ENCODE measurements at places on chromosomes 3 and 15.

DNA sequence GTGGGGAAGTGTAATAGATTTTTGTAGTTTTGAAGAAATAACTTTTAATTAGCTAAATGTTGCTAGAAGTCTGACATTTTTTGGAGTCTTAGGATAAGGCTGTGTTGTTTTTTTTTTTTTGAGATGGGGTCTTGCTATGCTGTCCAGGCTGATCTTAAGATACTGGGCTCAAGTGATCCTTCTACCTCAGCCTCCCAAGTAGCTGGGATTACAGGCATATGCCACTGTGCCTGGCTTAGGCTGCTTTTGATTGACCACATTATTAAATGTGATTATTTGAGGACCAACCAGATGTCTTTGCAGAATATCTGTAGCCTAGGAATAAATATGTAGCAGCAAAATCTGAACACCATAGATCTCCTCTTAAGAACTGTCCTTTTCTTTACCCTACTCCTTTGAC lies 29.7 kb downstream of the HACD3 start:
- no peak for DNase-seq

DNA sequence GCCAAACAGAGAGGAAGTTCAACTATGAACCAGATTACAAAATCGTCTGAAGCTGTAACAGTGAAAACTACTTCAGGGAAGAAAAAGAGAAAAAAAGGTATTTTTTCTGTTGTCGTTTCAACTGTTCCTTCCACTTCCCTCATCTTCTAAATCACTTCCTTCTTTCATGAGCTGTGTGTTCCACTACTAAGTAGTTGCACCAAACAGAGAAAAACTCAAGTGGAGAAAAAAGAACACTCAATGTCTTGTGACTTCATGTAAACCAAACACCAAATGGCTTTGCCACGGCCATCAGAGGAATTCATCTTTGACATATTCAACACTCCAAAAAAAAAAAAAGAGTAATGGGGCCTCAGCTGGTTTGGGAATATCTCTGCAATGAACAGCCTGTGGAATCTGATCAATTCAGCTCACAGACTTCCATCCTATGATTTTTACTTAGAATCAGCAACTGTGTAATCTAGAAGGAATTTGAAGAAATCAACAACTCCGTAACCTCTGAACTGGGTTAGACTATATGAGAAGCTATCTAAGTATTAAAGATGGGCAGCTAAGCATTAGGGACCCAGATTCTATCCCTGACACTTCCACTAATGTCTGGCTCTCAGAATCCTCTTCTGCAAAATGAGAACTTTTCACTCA lies 47.5 kb upstream of the RNF7 start:
- no peak for DNase-seq

DNA sequence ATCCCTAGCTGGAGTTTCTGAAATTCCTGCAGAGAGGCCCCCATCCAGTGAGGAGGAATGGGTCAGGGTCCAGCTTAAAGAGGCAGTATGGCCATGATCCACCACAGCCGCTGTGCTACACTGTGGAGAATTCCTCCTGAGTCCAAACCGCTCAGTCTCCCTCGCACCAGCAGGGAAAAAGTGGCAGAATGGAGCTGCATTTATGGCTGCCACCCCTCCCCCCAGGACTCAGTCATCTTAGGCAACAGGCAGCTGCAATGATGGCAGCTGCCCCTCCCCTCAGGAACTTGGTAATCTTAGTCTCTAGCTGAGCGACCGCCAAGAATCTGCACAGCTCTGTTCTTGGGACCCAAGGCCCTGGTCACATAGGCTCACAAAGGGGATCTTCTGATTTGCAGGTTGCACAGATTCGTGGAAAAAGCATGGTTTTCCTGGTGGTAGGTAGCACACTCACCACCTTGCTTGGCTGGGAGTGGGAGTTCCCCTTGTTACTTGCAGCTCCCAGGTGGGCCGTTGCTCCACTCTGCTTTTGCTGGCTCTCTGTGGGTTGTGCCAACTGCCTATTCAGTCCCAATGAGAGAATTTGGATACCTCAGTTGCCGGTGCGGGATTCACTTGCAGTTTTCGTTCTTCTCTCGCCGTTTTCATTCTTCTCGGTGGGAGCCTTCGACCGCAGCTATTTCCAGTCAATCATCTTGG lies 204.1 kb downstream of the STXBP5L start:
- no peak for DNase-seq

- DNase-seq = no peak
Measured at GRCh38 chr3:62446337-62446940, 73.1 kb upstream of the FEZF2 start.

- DNase-seq = no peak
Measured at GRCh38 chr3:115401298-115401697, 222.0 kb upstream of the GAP43 start.

GRCh38 chr3:149342413-149343380 lies 9.3 kb upstream of the TM4SF18 start:
- DNase-seq = no peak

- DNase-seq = no peak
Measured at GRCh38 chr3:170367797-170368196, 10.3 kb downstream of the SKIL start.

- no peak for DNase-seq
Measured at GRCh38 chr3:190697901-190698300, 164.6 kb downstream of the GMNC start.

GRCh38 chr15:99703603-99704443 lies 29.4 kb downstream of the LYSMD4 start:
- DNase-seq = no peak

DNA sequence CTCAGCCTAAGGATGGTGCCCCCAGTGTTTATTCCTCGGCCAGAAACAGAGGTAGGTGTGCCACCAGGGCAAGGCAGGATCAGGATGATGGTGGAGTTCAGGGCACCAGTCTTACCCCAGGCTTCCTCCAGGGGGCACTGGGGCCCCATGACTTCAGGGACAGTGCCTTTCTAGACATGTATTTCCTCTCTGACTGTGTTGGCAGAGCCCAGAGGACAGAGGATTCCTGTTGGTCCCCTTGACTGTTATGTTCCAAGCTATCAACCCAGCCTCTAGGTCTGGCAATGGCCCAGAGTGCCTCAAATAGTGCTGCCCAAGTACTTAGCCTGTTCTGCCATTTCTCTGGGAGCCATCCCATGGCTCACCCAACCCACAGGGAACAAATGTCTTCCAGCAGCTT lies 2.8 kb downstream of the HEMK1 start:
- DNase-seq = peak; percentile 71

- no peak for DNase-seq
Measured at GRCh38 chr15:52502608-52503007, 26.1 kb downstream of the MYO5A start.

- no peak for DNase-seq
Measured at GRCh38 chr3:129598000-129598381, 8.5 kb downstream of the PLXND1 start.

- DNase-seq = no peak
Measured at GRCh38 chr15:42999201-42999779, 78.7 kb upstream of the TTBK2 start.

- DNase-seq = no peak
Measured at GRCh38 chr15:59587085-59587826, 24.3 kb upstream of the GCNT3 start.

GRCh38 chr15:94324835-94325767 lies 93.7 kb downstream of the MCTP2 start:
- DNase-seq = no peak

GRCh38 chr15:87228460-87228859 lies 1028.1 kb downstream of the NTRK3 start:
- DNase-seq = no peak

- no peak for DNase-seq
Measured at GRCh38 chr3:36380221-36381031, at the start of gene STAC. STAC (plus strand) TSS chr3:36380504; CDS start chr3:36380644, 140 bp downstream.

DNA sequence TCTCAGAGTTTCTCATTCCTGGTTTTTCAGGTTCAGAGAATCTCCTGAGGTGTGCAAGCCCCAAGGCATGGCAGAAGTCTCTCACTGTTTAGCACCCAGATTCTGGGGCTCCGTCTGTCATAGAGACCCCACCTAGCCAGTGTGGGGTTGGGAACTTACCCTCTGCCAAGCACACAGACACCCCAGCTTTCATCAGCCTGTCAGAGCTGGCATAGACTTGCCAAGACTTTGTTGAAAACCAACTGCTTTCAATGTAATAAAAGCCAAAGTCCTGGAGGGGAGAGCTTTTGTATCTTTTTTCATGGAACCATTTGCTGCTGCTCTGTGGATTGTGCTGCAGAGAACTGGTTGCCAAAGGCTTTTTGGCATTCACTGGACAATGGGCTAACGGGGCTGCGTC lies 341.4 kb upstream of the TRIM42 start:
- no peak for DNase-seq

GRCh38 chr3:134737516-134737915 lies 57.5 kb upstream of the EPHB1 start:
- no peak for DNase-seq

- DNase-seq = no peak
Measured at GRCh38 chr15:94070356-94071295, 160.7 kb upstream of the MCTP2 start.

DNA sequence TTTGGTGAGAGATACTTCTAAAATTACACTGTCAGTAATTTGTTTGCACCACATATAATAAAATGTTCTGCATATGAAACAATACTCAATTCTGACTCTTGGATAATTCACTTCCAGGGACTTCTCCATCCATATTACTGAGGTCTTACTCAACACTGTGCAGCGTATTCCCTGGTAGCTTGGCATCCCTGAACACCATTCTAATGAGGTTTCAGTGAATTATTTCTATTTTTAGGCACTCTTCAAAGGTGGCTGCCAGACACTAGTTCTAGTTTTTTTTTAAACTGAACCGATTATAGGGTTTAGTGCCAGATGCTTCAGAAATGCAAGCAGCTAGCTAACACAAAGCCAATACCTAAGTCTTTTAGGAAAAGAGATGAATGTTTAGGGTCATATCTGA lies 283.3 kb downstream of the FEZF2 start:
- DNase-seq = no peak

- DNase-seq = no peak
Measured at GRCh38 chr3:49883998-49884397, 14.3 kb upstream of the CAMKV start.

DNA sequence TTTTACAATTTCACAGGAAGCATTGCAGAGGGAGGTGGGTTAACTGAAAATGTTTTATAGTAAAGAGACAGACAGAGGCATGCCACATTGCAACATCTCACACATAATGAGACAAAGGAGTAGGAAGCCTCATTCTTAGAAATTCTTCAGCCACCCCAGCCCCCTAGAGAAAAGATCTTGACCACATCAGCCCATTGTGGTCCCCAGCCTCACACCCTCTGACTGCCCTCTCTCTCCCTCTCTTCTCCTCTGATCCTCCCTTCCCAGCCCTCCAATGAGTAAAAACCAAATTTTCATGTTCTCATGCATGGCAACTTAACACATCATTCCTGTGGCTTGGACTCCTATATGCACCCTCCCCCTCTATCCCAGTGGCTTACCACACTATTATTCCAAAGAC lies 174.1 kb downstream of the UACA start:
- no peak for DNase-seq

DNA sequence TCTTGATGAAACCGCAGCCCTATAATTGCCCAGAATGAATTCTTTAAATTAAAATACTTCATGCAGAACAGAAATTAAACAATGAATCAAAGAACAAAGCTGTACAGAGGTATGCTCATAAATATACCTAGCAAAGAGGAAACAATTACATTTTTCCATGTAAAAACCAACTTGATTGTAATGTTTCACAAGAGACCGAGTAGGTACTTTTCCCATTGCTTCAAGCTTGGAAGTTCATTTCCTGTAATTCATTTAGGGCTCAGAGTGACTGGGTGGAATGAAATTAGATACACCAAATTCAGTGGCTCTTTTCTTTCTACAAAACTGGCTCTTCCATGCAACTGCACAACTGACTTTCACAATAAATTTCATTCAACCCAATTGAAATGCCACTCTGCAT lies 51.4 kb downstream of the FHIT start:
- no peak for DNase-seq

DNA sequence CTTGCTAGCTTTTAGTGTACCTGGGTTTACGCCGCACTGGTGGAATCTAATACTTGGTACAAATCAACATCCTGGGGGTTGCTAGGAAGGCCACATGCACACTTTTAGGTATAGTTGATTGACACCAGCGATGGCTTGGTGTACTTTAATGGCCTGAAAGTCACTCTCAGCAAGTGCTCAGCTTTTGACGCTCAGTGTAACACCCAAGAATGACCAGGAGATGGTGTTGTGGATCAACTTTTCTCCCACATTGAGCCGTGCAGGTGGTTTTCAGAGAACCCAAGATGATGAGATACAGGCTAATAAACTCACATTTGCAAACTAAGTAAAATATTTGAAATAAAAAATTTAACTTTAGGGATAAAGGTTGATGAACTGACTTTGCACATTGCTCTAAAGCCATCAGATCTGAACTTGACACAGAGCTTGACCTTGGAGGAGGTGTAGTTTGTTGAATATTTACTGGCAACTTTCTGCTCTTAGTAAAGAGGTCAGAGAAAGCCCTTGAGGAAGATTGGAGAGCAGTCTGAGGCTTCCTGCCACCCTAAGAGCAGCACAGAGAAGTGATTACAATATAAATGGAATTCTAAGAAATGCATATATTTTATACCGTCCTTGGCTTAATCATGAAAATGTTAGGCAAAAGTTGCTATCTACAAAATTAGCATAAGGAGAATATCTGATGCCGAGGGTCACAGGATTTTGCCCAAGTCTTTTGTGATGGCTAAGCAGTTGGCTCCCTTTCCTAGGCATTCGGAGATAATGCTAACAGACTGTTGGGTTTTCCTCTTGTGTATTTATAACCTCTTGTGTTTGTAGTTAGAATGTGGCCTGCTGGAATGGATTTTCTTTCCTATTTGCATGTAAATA lies 143.4 kb upstream of the RASGRP1 start:
- no peak for DNase-seq

GRCh38 chr3:146537603-146538002 lies 6.8 kb downstream of the PLSCR1 start:
- DNase-seq = no peak

- no peak for DNase-seq
Measured at GRCh38 chr3:152176998-152177397, 91.7 kb upstream of the MBNL1 start.

DNA sequence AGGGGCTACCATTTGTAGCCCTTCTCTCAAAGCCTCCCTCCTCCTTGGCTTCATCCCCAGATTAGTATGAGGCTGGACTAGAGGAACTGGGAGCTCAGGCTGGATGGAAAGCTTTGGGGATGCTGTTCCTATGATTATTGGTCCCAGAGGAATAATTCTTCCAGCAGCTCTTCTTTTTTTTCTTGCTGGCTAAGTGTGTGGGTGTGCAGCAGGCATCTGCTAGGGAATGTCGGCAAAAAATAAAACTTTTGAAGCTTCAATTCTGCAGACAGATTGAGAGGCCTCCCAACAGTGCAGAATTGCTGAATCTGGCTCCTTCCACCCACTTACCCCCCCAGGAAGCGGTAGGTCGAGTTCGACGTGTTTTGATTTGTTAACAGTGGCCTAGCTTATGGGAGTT lies 138.5 kb upstream of the ANKRD28 start:
- DNase-seq = no peak

Measured in activated naive CD4-positive, alpha-beta T cell (primary cell).